GM23338 (cell line): ENCODE measurements at places on chromosomes 2 and 18.

DNA sequence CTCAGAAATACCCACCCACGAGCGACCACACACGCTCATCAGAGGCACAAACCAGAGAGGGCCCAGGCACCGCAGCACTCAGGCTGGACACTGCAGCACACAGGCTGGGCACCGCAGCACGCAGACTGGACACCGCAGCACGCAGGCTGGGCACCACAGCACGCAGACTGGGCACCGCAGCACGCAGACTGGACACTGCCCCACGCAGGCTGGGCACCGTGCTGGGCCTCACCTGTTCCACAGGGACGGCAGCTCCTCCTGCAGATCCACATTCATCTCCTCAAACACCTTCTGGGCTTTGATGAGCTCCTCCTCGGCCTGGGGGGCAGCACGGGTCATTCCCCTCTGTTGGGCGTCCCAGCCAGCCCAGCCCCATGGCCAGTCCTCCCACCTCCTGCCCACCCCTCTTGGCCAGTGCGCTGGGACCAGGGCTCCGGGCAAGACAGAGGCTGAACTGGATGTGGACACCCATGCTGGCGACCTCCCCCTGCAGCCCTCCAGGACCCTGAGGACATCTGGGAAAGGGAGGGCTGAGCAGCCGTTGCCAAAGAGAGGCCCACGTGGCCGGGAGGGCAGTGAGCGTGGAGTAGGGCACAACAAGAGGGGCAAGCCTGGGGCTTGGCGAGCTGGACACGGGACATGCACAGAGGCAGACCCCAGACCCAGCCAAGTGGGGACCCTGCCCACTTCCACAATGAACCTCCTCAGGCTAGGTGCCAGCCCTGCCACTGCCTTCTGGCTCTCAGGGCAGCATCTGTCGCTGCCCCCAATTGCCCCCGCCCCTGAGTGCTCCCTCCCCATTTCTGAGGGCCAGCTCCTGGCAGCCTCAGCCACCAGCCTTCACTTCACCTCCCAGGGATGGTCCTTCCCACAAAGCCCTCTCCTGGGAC lies 43.0 kb downstream of the BIN1 start:
- H3K27ac ChIP-seq, result no peak overlapping the region
- DNase-seq, result no peak
- H3K36me3 ChIP-seq, result no peaks in the 10 kb centered on the region
- H3K4me1 ChIP-seq, result no peaks in the 10 kb centered on the region
- no peaks in the 10 kb centered on the region for H3K27me3 ChIP-seq

DNA sequence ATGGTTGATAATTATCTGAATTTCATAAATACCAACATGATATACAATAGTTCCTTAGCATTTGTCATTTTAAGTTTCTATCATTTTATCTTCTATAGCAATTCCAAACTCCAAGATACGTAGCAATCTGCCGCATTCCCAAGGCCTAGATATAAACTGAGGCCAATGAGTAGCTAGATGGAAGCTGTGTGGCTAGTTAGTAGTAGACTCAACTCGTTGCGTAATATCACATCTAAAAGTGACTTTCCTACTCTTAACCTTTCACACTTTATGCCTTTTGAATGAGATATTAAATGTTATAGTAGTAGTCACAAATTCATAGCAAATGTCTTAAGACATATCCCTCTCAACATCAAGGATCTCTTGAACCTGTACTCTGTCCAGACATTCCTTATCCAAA lies 33.6 kb downstream of the WDSUB1 start:
- DNase-seq, result no peak
- H3K27me3 ChIP-seq, result no peaks in the 10 kb centered on the region
- H3K27ac ChIP-seq, result no peak overlapping the region
- no peaks in the 10 kb centered on the region for H3K4me1 ChIP-seq

GRCh38 chr2:101297383-101297782 lies 11.1 kb downstream of the RNF149 start:
- no peaks in the 10 kb centered on the region for H3K27me3 ChIP-seq
- H3K4me3 ChIP-seq, result no peak overlapping the region
- peaks cover 3% of the 10 kb centered on the region; the same call in 1 of the 2 replicates for H3K36me3 ChIP-seq
- H3K4me1 ChIP-seq, result 0 out of 2 replicates have a peak, but pooled peaks cover 2% of the 10 kb centered on the region
- DNase-seq, result no peak

DNA sequence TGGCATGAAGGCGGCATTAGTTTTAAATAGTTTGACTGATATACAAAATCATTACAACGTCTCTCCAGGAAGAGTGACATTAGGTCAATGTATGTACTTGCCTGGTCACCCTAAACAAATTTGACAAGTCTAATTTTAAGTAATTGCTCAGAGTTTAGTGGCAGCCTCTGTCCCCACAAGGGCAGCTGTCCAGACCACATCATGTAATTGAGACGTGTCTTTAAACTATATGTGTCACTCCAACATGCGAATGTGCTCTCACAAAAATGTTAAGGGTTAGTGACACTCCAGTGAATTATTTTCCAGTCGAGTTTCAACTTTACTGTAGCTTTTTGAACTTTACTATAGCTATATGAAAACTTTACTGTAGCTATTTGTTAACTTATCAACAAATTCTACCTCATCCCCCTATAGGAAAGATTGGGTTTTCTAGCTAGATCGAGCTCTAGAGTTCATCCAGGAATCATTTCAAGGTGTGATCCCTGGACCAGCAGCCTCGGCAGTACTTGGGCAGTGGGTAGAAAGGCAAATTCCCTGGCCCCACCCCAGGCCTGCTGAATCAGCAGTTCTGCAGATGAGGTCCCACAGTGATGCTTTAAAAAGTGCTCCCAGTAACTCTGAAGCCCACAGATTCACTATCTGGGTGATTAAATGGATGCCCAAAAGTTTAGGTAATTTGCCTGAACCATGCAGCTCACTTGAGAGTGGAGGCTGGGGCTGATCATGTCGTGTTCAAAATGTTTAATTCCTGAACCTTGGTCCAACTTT lies 66.4 kb upstream of the POU3F3 start:
- H3K27ac ChIP-seq, result no peak overlapping the region
- peaks cover 11% of the 10 kb centered on the region for H3K4me1 ChIP-seq
- no peaks in the 10 kb centered on the region for H3K27me3 ChIP-seq
- no peak for DNase-seq
- H3K4me3 ChIP-seq, result no peak overlapping the region
- H3K36me3 ChIP-seq, result no peaks in the 10 kb centered on the region

DNA sequence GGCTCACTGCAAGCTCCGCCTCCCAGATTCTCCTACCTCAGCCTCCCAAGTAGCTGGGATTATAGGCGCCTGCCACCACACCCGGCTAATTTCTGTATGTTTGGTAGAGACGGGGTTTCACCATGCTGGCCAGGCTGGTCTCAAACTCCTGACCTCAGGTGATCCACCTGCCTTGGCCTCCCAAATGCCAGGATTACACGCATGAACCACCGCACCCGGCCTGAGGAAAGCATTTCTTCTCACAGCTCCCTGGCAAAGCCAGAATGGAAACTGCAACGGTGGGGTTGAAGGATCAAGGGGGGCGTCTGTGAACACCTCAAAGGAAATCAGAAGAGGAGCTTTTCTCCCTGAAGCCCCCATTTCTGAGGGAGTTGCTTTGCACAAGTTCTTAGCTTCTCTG lies 11.2 kb upstream of the TEX51 start:
- DNase-seq, result no peak
- H3K4me1 ChIP-seq, result no peaks in the 10 kb centered on the region
- no peak overlapping the region for H3K4me3 ChIP-seq
- H3K27ac ChIP-seq, result no peak overlapping the region
- H3K27me3 ChIP-seq, result peaks cover 6% of the 10 kb centered on the region; the same call in 1 of the 2 replicates

GRCh38 chr2:16094811-16095210 lies 154.5 kb downstream of the MYCN start:
- H3K36me3 ChIP-seq, result no peaks in the 10 kb centered on the region
- H3K27me3 ChIP-seq, result no peaks in the 10 kb centered on the region
- no peak for DNase-seq
- no peak overlapping the region for H3K4me3 ChIP-seq
- H3K4me1 ChIP-seq, result no peaks in the 10 kb centered on the region

DNA sequence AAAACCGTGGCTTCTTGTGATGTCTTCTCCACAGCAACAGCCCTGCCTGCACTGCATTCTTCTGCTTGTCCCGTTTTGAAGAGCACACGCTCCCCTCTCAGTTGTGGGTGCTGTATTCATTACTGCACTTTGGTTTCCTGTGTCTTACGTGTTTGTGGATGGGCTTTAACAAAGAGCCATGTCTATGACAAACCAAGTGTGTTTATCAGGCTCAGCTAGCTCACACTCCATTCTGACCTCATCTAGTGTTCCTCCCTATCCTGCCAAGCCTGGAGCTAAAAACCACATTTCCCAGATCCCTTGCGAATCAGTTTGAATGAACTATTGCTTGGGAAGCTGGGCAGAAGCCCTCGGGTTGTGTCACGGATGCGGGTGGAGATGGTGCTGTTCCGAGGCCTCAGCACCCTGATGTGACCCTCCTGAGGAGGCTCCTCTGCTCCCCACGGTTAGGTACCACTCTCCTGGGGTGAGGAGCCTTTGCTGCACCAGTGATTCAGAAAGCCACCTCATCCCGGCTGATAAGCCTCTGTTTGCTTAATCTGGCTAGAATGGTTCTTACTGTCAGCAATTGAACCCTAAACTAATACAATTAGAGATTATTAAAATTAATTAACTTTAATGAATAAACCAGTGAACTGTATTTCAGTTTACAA lies 116.5 kb downstream of the GALR1 start:
- DNase-seq, result no peak
- peaks cover 5% of the 10 kb centered on the region; the same call in 1 of the 2 replicates for H3K36me3 ChIP-seq
- no peak overlapping the region for H3K4me3 ChIP-seq
- H3K27ac ChIP-seq, result no peak overlapping the region
- H3K27me3 ChIP-seq, result no peaks in the 10 kb centered on the region
- H3K4me1 ChIP-seq, result peaks cover 5% of the 10 kb centered on the region; the same call in 1 of the 2 replicates

- DNase-seq, result no peak
- H3K4me3 ChIP-seq, result no peak overlapping the region
- no peak overlapping the region for H3K27ac ChIP-seq
These were observed 114.0 kb upstream of the GLS start for GRCh38 chr2:190766595-190766994.

DNA sequence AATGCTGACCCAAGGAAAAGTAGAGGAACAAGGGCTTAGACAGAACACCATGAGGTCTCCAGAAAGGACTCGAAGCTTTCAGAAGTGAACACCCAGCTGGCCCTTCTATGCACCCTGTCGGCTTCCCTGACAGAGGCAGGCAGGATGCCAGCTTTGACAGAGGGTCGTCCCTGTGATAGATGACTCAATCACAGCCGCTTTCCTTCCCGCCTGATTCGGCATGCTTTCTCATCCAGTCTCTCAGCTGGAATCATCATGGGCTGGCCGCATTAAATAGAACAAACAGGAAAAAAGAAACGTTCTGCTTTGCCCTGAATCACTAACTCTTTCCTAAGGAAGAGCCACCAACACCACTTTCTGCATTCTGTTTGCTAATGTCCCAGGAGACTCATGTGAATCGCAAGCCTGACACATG lies 140.3 kb upstream of the RAB12 start:
- H3K27ac ChIP-seq, result no peak overlapping the region
- DNase-seq, result no peak
- H3K4me1 ChIP-seq, result peaks cover 2% of the 10 kb centered on the region; the same call in 1 of the 2 replicates
- H3K27me3 ChIP-seq, result no peaks in the 10 kb centered on the region
- no peak overlapping the region for H3K4me3 ChIP-seq
